ENCODE measurements at places on chromosomes 7 and 10. TPM values are rescaled to one million over a fixed set of nuclear protein-coding genes. Genes with fewer than 3 reads are reported as not detected.

Gene GRID1
- total RNA-seq: 2.3 TPM

- DNase-seq: no peak
Observed at GRCh38 chr10:127315888-127316287, 119.5 kb upstream of the INSYN2A start.

GRCh38 chr7:134255814-134256213 lies 60.9 kb downstream of the SLC35B4 start:
- no peak for DNase-seq

- no peak for DNase-seq
Observed at GRCh38 chr10:70893227-70894006, 5.1 kb upstream of the PCBD1 start.

- peak; percentile 19 for DNase-seq
Observed at GRCh38 chr7:80833289-80834268, 85.3 kb downstream of the SEMA3C start.

DNA sequence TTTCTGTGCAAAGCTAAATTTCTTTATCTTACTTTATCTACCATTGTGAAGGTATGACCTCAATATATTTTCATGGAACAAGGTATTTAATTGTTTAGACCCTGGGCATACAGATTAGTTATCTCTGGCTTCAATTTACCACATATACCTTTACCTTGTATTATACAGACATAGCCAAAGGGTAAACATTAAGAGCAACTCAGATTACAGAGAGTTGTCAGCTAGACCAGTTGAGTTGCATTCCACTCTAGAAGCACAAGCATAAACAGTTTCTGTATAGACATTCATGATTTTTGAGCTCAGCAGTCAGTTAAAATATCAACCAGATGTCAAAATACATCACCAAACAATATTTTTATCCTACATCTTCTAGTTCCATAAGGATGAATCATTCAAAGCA lies 857.3 kb upstream of the ZWINT start:
- DNase-seq: no peak

Gene CHST15
- total RNA-seq: 30.4 TPM

Gene ANXA8
- not detected for total RNA-seq

All from stomach (tissue), 19 donors.